ENCODE measurements at places on chromosomes 6 and 20.

DNA sequence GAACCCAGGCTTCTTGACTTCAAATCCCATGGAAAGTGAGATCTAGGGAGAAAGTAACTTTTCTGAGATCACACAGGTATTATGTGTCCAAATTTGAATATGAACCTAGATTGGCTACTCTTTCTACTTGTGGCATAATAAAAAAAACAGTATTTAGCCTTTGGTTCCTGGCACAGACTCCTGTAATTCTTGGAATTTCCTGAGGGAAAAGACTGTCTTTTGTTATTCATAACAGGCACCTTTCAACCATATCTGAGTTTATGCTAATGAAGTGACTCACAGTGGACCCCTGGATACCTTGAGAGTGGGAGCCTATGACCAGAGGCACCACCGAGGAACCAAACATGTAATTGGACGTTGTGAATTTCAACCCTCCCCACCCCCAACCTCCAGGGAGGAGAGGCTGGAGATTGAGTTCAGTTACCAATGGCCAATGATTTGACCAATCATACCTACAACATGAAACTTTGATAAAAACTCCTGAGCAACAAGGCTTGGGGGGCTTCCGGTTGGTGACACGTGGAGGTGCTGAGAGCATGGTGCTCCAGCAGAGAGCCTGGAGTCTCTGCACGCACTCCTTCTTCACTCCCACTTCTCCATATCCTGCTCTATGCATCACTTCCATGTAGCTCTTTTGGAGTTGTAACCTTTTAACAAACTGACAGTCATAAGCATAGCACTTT, 48.8 kb downstream of the LAMA4 start:
- DNase-seq, result no peak

GRCh38 chr6:45721665-45722064, 294.0 kb downstream of the CLIC5 start:
- DNase-seq, result no peak

GRCh38 chr6:117919275-117919674, 12.2 kb downstream of the SLC35F1 start:
- no peak for DNase-seq

GRCh38 chr6:115717472-115717871, 343.2 kb downstream of the FRK start:
- no peak for DNase-seq

GRCh38 chr6:130997061-130997753, 65.8 kb downstream of the EPB41L2 start:
- no peak for DNase-seq

GRCh38 chr20:42981253-42981652, 208.5 kb downstream of the PTPRT start:
- DNase-seq, result no peak

GRCh38 chr6:119116712-119117281, 38.3 kb upstream of the FAM184A start:
- DNase-seq, result no peak

GRCh38 chr20:61980647-61981583, 84.8 kb downstream of the TAF4 start:
- DNase-seq, result no peak

All from NCI-H2227 treated with DMSO at 0.1 percent for 48 hours (cell line).